ENCODE measurements at places on chromosomes 12 and 14.

GRCh38 chr12:52344111-52344510, 22.9 kb upstream of the KRT83 start:
- no peak for DNase-seq

DNA sequence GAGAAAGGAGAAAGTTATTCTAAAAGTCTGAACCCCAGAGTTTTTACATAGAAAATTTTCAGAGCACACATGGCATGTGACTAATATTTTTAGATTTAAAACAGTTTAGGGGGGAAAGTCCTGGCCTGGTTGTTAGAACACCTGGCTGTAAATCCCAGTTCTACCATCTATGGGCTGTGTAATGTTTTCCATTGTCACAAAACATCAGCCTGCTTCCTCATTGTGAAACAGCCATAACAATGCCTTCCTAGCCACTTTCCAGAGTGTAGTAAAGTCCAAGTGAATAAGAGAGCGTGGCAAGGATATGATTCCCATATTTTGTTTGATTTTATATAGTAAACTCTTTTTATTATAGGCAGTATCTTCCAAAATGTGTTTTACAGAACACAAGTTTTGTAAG, 310.0 kb upstream of the DCN start:
- no peak for DNase-seq

- DNase-seq = peak; percentile 10
Observed at GRCh38 chr12:62983594-62983993, 48.6 kb upstream of the PPM1H start.

- peak; percentile 94 for DNase-seq
Observed at GRCh38 chr14:94936401-94936892, 166.5 kb upstream of the GSC start.

GRCh38 chr14:55088356-55088755, 36.9 kb downstream of the MAPK1IP1L start:
- no peak for DNase-seq

All from COR-L47 (cell line).